ENCODE measurements at places on chromosomes 4 and X.
A peak's percentile ranks its signal among the peaks of the same experiment; 100 is the strongest.

DNA sequence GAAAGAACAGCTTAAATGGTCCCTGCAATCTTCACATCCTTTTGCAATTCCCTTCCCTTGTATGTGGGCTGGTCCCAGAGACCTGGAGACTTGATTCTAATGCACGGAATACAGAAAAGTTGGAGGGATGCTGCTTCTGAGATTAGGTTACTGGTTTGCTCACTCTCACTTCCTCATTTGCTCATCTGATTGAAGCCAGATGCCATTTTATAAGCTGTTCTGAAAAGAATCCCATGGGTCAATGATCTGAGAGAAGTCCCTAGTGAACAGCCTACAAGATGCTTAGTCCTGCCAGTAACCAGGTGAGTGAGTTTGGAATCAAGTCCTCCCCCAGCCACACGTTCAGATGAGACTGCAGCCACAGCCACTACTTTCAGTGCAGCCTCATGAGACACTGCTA, 35.9 kb downstream of the MAGEA1 start:
- H3K36me3 ChIP-seq, result no peaks in the 10 kb centered on the region
- H3K4me3 ChIP-seq, result no peak overlapping the region
- peaks cover 6% of the 10 kb centered on the region for H3K27me3 ChIP-seq
- H3K27ac ChIP-seq, result no peak overlapping the region

GRCh38 chr4:85772470-85772869, 297.5 kb downstream of the ARHGAP24 start:
- no peak overlapping the region for H3K27ac ChIP-seq
- H3K36me3 ChIP-seq, result no peaks in the 10 kb centered on the region
- H3K4me3 ChIP-seq, result no peak overlapping the region
- no peak for DNase-seq
- H3K4me1 ChIP-seq, result no peaks in the 10 kb centered on the region
- H3K27me3 ChIP-seq, result no peaks in the 10 kb centered on the region

- peak; percentile 13 for DNase-seq
- no peaks in the 10 kb centered on the region for H3K4me1 ChIP-seq
- H3K4me3 ChIP-seq, result no peak overlapping the region
Measured at GRCh38 chrX:31213941-31214340, 142.1 kb upstream of the FTHL17 start.

DNA sequence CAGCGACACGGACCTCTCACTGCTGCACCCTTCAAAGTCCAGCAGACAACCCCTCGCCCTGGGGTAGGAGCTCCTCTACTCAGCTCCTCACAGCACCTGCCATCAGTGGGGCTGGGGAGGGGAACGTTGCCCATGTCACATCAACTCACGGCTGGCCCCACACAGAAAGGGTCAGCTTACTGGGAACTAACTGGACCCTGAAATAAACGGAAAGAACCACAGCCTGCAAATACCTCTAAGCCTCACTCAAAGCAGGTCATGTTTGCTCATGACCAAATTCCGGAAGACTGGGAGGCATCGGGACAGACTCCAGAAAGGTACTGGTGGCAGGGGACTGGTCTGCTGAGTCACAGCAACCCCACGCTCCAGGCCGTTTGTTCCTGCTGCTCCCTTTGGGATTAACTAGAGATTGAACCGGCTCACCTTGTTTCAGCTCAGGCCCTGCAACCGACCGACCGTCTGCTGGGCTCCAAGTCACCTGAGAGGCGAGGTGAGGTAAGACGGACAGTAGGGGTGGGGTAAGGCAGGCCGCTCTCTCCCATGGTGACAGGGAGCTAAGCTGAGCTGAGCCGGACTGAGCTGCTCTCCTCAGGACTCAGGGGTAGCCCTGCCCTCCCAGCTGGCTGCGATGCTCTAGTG, 5.6 kb downstream of the G6PD start:
- H3K27ac ChIP-seq, result peak overlapping the region; percentile 92
- no peak overlapping the region for H3K4me3 ChIP-seq
- peaks cover 12% of the 10 kb centered on the region for H3K36me3 ChIP-seq
- no peaks in the 10 kb centered on the region for H3K27me3 ChIP-seq
- DNase-seq, result no peak
- H3K4me1 ChIP-seq, result peaks cover 35% of the 10 kb centered on the region

GRCh38 chr4:182089326-182089725, 153.9 kb upstream of the TENM3 start:
- no peaks in the 10 kb centered on the region for H3K4me1 ChIP-seq
- no peak overlapping the region for H3K27ac ChIP-seq
- no peaks in the 10 kb centered on the region for H3K36me3 ChIP-seq

GRCh38 chr4:104756837-104757236, 262.1 kb upstream of the CXXC4 start:
- H3K27me3 ChIP-seq, result no peaks in the 10 kb centered on the region
- H3K36me3 ChIP-seq, result no peaks in the 10 kb centered on the region
- H3K27ac ChIP-seq, result no peak overlapping the region
- H3K4me1 ChIP-seq, result no peaks in the 10 kb centered on the region
- H3K4me3 ChIP-seq, result no peak overlapping the region

- H3K36me3 ChIP-seq, result no peaks in the 10 kb centered on the region
- no peak overlapping the region for H3K4me3 ChIP-seq
- H3K27ac ChIP-seq, result no peak overlapping the region
- no peak for DNase-seq
- no peaks in the 10 kb centered on the region for H3K4me1 ChIP-seq
Measured at GRCh38 chrX:74133156-74133796, 170.7 kb upstream of the ZCCHC13 start.

GRCh38 chr4:111031001-111031579, 408.2 kb upstream of the PITX2 start:
- no peaks in the 10 kb centered on the region for H3K4me1 ChIP-seq
- H3K27ac ChIP-seq, result no peak overlapping the region
- no peaks in the 10 kb centered on the region for H3K27me3 ChIP-seq
- no peak overlapping the region for H3K4me3 ChIP-seq

DNA sequence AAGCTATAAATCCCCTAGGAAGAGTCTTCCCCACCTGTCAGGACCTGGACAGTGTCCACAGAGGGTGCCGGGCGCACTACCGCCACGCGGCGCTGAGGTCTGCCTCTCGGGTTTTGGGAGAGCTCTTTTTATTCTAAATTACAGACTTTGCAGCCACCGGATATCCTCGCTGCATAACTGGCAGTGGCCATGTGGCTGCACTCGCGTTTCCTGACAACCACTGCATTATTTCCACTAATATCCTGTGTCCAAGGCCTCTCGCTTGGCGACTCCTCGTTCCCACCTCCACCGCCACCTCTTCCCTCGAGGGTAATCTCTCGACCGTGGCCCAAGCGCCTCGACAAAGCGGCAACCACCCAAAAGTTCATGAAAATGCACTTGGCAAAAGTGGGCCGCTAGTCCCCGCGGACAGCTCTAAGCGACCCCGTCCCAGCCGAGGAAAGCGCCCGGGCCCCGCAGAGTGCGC, 512 bp upstream of the TMEM131L start:
- H3K36me3 ChIP-seq, result peaks cover 21% of the 10 kb centered on the region
- peak overlapping the region; percentile 82 for H3K4me3 ChIP-seq

DNA sequence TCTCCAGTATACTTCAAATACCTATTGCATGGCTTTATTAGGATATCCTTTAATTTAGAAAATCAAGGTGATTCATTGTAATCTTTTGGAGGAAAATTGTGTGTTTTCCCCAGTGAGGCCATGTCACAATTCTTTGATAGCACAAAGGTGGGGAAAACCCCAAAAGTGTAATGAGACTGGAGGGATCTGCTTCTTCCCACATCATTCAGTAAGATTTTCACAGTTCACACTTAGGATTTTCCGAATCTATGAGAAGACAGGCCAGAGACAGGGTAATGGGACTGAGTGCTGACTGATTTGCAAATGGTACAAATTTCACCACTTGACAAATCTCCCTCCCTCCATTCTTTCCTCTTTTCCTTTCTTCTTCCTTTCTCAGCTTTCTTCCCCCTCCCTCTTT, 181.1 kb downstream of the MGST2 start:
- no peak overlapping the region for H3K27ac ChIP-seq
- DNase-seq, result no peak
- no peaks in the 10 kb centered on the region for H3K4me1 ChIP-seq
- peaks cover 19% of the 10 kb centered on the region for H3K27me3 ChIP-seq
- no peaks in the 10 kb centered on the region for H3K36me3 ChIP-seq
- no peak overlapping the region for H3K4me3 ChIP-seq

DNA sequence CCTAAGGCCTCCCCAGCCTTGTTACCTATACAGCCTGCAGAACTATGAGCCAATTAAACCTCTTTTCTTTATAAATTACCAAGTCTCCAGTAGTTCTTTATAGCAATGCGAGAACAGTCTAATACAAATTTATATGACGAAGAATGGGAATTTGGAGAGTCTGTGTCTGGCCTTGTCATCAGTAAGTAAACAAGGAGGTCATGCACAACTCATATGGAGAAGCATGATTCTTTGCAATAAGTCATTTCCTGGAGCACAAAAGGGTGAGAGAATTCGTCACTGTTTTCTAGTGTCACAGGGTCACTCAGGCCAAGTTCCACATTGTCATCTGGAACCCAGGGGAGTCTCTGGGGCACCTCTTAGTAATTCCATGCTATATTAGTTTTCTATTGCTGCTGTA, 49.0 kb upstream of the HS6ST2 start:
- H3K27ac ChIP-seq, result no peak overlapping the region
- DNase-seq, result no peak
- H3K4me1 ChIP-seq, result no peaks in the 10 kb centered on the region
- no peak overlapping the region for H3K4me3 ChIP-seq

- peaks cover 5% of the 10 kb centered on the region for H3K36me3 ChIP-seq
- H3K27ac ChIP-seq, result no peak overlapping the region
- no peak for DNase-seq
- no peak overlapping the region for H3K4me3 ChIP-seq
- H3K4me1 ChIP-seq, result peaks cover 9% of the 10 kb centered on the region
Measured at GRCh38 chrX:46643636-46644035, 70.1 kb downstream of the CHST7 start.

- peaks cover 32% of the 10 kb centered on the region for H3K4me1 ChIP-seq
- H3K27me3 ChIP-seq, result peaks cover 58% of the 10 kb centered on the region
- H3K36me3 ChIP-seq, result peaks cover 3% of the 10 kb centered on the region
- peak overlapping the region; percentile 72 for H3K4me3 ChIP-seq
Measured at GRCh38 chr4:112523008-112523721, 7.2 kb upstream of the NEUROG2 start.

GRCh38 chr4:17941731-17942130, 79.8 kb downstream of the LCORL start:
- H3K36me3 ChIP-seq, result peaks cover 6% of the 10 kb centered on the region
- no peaks in the 10 kb centered on the region for H3K27me3 ChIP-seq
- DNase-seq, result no peak
- H3K4me3 ChIP-seq, result no peak overlapping the region
- H3K4me1 ChIP-seq, result no peaks in the 10 kb centered on the region

DNA sequence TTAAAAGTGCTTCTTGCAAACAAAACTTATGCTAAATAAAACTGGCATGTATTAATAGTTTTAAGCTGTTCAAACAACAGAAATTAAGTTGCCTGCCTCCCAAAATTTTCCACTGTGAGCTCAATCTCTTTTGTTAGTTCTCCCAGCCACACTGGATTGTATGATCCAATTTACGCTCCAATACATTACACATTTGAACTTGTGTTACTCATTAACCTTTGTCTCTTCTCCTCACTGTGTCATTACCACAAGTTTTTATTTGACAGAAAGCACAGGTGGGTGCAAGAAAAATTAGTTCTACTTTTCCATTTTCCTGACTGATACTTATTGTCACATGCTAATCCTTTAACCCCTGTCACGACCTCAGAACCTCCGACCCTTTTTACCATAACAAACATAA, 55.5 kb downstream of the SHISA3 start:
- H3K4me3 ChIP-seq, result no peak overlapping the region
- no peaks in the 10 kb centered on the region for H3K4me1 ChIP-seq
- peaks cover 28% of the 10 kb centered on the region for H3K36me3 ChIP-seq
- no peak for DNase-seq
- no peak overlapping the region for H3K27ac ChIP-seq

- H3K27me3 ChIP-seq, result peaks cover 2% of the 10 kb centered on the region
- no peak overlapping the region for H3K27ac ChIP-seq
- H3K4me3 ChIP-seq, result no peak overlapping the region
- DNase-seq, result no peak
Measured at GRCh38 chr4:73593631-73594241, 26.5 kb downstream of the RASSF6 start.

DNA sequence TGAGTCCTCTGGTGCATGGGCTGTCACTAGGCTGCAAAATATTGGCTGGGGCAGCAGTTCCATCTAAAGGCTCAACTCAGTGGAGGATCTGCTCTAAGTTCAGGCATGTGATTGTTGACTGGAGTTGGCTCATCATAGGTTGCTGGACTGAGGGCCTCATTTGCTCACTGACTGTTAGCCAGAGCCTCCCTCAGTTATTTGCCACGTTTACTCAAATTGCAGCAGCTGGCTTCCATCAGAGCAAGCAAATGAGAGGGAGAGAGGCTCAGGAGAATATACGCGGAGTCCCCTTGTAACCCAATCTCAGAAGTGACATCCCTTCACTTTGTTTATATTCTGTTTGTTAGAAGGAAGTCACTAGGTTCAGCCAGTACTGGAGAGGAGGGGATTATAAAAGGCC, 54.1 kb downstream of the BMP3 start:
- no peak overlapping the region for H3K4me3 ChIP-seq
- H3K4me1 ChIP-seq, result no peaks in the 10 kb centered on the region
- peaks cover 2% of the 10 kb centered on the region for H3K27me3 ChIP-seq
- H3K27ac ChIP-seq, result no peak overlapping the region
- no peaks in the 10 kb centered on the region for H3K36me3 ChIP-seq

DNA sequence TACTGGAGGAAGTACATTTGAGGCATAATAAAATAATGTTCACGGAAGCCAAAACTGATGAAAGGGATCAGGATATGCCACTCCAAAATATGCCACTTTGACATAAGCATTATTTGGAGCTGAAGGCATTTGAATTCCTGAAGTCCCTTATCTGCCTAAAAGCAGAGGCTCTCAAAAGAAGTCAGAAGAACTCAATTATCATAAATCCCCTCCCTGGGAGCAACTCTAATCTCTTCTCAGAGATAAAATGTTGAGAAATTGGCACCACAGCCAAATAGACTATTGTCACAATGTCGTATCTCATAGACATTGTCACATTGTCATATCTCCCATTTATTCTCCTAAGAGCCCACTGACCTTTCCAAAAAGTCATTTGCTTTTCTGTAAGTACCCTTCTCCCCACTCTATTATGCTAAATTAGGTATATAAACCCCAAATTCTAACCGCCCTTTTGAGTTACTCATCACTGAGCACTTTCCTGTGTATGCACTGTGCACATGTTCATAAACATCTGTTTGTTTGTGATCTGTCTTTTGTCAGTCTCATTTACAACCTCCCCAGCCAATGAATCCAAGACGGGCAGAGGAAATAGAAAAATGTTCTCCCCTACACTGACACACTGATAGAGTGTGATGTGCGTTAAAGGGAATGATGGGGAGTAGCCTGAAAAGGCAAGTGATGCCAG, 78.5 kb upstream of the NAF1 start:
- no peak overlapping the region for H3K4me3 ChIP-seq
- no peak overlapping the region for H3K27ac ChIP-seq
- H3K27me3 ChIP-seq, result peaks cover 12% of the 10 kb centered on the region
- H3K36me3 ChIP-seq, result no peaks in the 10 kb centered on the region
- peaks cover 7% of the 10 kb centered on the region for H3K4me1 ChIP-seq
- no peak for DNase-seq
